ENCODE measurements at places on chromosomes 5 and 9. TPM values are rescaled to one million over a fixed set of nuclear protein-coding genes. Genes with fewer than 3 reads are reported as not detected.

Gene MYOZ3
- 2.6 TPM for total RNA-seq

GRCh38 chr5:68303038-68303738, 87.6 kb downstream of the PIK3R1 start:
- no peaks in the 10 kb centered on the region for H3K36me3 ChIP-seq
- no peaks in the 10 kb centered on the region for H3K4me1 ChIP-seq
- no peak overlapping the region for H3K27ac ChIP-seq
- H3K4me3 ChIP-seq, result no peak overlapping the region
- H3K27me3 ChIP-seq, result no peaks in the 10 kb centered on the region

DNA sequence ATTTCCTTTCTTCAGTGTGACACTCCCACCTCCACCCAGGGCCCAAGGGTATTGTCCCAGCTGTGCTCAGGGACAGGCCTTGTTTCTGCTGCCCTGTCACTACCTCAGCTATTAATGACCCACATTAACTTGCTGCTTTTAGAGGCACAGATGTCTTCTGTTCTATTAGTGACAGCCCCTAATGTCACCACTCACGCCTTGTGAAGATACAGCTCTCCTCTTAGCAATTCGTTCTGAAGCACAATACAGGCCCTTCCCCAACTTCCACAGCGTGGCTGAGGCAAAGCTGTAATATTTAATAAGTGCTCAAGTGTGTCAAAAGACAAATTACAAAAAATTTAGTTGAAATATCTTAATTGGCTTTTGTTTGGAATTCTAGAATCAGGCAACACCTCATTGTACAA, 44.7 kb upstream of the HMGCS1 start:
- no peak overlapping the region for H3K4me3 ChIP-seq
- no peak for DNase-seq
- H3K4me1 ChIP-seq, result no peaks in the 10 kb centered on the region
- H3K36me3 ChIP-seq, result no peaks in the 10 kb centered on the region

- no peak overlapping the region for H3K4me3 ChIP-seq
- peaks cover 3% of the 10 kb centered on the region for H3K4me1 ChIP-seq
- no peaks in the 10 kb centered on the region for H3K27me3 ChIP-seq
- no peaks in the 10 kb centered on the region for H3K36me3 ChIP-seq
- DNase-seq, result no peak
- H3K27ac ChIP-seq, result no peak overlapping the region
Observed at GRCh38 chr5:67900514-67900913, 315.0 kb upstream of the PIK3R1 start.

DNA sequence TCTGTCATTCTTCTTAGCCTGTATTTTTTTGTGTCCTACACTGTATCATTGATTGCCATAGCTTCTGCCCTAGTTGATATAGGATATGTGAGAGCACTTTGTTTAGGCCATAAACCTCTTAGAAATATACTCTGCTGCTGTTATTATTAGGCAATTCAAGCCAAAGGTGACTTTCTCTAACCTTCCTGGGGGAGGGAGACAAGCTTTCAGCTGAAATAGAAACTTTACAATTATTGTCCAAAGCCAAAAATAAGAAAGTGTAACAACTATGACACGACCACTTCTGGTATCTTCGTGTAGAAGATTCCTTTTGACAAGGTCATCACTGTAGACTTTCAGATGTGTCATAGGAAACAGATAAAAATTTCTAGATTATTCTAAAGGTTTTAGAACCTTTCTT, 12.2 kb upstream of the CSNK1A1 start:
- no peak overlapping the region for H3K4me3 ChIP-seq
- DNase-seq, result no peak
- peak overlapping the region; percentile 26 for H3K27ac ChIP-seq
- H3K27me3 ChIP-seq, result no peaks in the 10 kb centered on the region
- H3K36me3 ChIP-seq, result no peaks in the 10 kb centered on the region
- peaks cover 12% of the 10 kb centered on the region for H3K4me1 ChIP-seq

DNA sequence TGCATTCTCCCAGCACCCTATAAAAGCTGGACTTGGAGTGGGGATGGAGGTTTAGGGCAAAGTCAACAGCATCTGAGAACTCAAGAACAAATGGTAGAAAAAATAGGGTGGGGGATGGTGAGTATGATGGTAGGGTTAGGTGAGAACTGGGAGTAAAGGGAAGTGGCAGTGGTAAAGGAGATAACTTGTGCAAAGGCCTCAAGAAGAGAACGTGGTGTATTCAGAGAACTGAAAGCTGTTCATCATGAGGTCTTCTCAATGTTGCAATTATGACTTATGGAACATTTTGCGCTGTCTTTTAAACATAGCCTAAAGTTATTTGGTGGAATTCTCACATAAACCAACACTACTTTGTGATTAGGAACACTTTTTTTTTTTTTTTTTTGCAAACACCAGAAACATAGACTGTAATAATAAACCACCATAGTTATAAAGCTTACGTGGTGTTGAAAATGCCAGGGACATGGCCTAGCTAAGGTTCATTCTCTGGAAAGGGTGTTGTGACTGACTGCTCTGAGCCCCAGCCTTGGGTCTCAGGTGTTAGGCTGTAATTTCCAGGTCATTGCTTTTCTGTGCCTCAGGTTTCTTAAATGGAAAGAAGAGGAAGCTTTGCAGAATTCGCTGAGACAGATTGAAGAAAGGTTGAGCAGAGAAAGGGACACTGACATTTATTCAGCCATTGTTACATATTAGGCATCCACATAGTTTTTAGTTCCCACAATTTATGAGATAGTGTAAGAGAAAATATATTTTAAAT, 19.2 kb upstream of the TXNDC8 start:
- H3K4me3 ChIP-seq, result no peak overlapping the region
- no peaks in the 10 kb centered on the region for H3K36me3 ChIP-seq
- H3K27ac ChIP-seq, result no peak overlapping the region
- no peaks in the 10 kb centered on the region for H3K27me3 ChIP-seq
- DNase-seq, result no peak
- no peaks in the 10 kb centered on the region for H3K4me1 ChIP-seq

GRCh38 chr9:5796298-5796697, 36.6 kb downstream of the ERMP1 start:
- no peak overlapping the region for H3K27ac ChIP-seq
- no peak for DNase-seq
- no peak overlapping the region for H3K4me3 ChIP-seq
- H3K4me1 ChIP-seq, result peaks cover 1% of the 10 kb centered on the region

DNA sequence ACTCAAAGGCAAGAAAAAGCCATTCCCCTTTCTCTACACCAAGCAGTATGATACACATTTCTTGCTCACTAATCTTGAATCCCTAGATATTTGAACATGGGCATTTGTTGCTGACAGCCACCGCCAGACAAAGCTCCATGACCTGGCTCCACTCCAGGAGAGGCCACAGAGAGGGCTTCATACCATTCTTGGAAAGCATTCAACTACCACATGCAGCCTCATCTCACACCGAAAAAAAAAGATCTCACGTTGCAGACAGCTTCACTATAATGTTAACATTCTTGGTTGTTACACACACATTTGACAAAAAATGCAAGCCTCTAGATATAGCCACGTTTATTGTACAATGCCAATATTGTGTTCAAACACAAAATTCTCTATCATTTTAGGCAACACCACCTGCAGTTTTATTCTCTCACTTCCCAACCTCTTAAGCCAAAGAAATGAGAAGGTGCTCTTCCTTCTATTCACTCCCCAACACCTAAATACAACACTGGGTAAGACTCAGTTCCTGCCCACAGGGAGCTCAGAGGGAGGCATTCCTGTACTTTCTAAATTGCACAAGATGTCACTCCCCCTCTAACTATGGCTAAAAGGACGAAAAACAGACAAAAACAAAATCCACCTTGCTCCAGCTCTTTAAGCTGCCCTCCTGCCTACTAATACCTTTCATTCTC, 222.4 kb downstream of the TSSK1B start:
- no peaks in the 10 kb centered on the region for H3K27me3 ChIP-seq
- H3K4me1 ChIP-seq, result peaks cover 29% of the 10 kb centered on the region

Data from ovary (tissue), 10 donors.